IMR-90 (cell line): ENCODE measurements at places on chromosomes 16 and 17. TPM values are rescaled to one million over a fixed set of nuclear protein-coding genes. Genes with fewer than 3 reads are reported as not detected.

The CACNG1 gene
- not detected in 2 replicates for total RNA-seq

The NOTUM gene
- total RNA-seq = not detected in 2 replicates

The MARVELD3 gene
- total RNA-seq = not detected in 2 replicates

The PGAP6 gene
- 49.1 and 56.1 TPM in 2 replicates for total RNA-seq

The KIAA0513 gene
- total RNA-seq = 9.5 and 10.3 TPM in 2 replicates
